NCI-H146 (cell line): ENCODE measurements at places on chromosomes 2 and 18.
A peak's percentile ranks its signal among the peaks of the same experiment; 100 is the strongest.

DNA sequence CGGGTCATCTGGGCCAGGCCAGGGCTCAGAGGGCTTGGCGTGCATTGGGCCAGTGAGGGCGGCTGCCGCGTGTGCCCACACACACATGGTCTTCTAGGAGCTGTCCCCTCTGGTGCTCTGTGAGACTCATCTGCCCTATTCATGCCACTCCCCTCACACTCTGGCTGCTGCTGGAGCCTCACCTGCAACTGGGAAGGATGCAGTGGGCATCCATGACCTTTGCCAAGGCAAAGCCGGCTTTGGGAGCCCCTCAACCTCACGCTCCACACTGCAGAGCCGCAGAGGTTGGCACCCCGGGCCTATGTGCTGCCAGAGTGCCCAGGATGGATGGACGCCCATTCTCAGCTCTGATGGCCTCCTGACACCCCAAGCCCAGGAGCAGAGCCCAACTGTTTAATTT is 330.2 kb upstream of the SALL3 start:
- no peak for DNase-seq

DNA sequence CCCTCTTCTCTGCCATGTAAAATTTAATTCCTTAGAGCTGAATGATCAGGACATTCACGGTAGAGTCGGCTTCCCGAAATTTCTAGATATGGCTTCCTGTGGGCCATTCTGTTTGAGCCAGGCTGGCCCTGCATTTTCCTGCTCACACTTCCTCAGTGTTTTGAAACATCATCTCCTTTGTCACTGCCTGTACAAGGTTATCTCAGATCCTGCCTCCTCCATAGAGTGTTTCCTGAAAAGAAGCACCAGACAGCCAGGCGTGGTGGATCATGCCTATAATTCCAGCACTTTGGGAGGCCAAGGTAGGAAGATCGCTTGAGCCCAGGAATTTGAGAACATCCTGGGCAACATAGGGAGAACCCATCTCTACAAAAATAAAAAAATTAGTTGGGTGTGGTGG is 43.6 kb downstream of the GRHL1 start:
- no peak for DNase-seq

DNA sequence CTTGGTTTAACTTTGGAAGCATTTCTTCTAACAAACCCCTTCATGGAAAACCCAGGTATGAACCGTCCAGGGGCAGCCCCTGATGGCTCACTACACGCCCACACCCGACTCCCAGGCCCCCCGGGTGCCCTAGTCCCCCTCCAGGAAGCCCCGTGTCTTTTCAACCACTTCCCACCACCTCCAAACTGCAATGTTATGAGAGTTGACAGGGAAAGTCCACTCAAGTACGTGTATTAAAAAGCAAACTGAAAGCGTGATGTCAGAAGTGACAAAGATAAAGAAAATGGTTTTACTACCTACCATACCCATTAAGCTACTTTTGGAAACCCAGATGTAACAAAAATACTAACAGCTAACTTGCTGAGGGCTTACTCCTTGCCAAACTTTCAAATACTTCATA is 51.5 kb downstream of the L3MBTL4 start:
- DNase-seq: no peak

- no peak for DNase-seq
Observed at GRCh38 chr18:5709476-5710095, 165.8 kb upstream of the EPB41L3 start.

DNA sequence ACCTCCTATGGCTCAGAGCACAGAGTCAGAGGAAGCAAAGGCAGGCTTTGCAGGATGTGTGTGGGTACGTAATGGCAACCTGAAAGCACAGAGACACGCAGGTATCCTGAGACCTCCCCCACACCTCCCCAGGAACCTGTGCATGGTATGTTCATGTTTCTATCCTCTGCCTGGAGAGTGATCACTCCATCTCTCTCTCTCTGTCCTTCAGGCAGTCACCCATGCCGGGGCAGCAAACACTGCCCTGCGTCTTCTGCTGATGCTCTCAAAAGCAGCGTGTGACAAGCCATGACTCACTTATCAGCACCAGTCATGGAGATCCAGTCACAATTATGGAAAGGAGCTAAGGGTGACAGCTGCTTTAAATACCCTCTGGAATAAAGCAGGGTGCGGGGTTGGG is 52.7 kb downstream of the PDCL3 start:
- DNase-seq: no peak

DNA sequence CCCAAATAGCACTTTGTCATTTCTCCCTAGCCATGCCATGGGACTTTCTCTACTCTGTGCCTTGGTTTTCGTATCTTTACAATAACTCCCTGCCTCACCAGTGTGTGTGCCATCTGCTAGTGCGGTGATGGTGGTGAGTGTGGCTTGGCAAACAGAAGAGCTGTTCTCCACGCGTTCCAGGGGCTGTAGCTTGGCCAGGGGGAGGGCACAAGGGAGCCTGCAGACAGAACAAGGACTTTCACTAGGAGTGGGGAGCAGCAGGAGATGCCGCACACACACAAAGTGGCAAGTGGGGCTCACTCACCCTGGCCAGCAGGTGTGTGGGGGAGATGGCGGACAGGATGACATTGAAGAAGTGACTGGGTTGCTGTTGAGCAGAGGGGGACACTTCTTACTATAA is 196.9 kb downstream of the HAUS1 start:
- DNase-seq: peak; percentile 64

DNA sequence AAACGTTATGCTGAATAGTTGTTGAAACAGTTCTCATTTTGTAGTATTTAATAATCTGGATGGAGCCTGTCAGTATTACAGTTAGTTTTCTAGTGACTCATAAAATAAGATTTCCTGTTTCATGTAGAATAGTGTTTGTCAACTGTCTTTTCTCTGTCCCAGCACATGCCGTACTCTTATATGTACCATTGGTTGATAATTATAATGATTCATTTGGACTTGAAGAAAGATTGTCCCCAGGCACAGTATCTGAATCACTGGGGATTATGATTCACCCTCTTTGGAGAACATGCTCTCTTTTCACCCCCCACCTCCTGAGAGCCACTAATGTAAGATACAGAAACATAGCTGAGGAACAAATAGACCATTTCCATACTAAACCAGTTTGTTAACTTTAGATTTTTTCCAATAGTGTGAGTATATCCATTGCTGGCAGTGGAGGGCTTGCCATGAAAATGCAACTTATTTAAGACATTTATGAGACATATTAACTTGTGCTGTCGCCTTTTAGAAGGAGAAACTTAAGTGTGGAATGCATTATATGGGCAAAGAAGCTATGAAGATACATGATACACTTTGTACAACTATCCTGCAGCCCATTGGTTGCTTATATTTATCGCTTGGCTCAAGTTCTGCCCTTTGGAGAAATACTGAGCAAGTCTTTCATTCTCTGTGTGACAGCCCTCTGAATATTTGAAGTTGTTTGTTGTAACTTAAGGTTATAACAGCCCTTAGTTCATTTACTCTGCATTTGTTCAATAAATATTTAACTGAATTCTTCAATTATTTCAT is 12.4 kb downstream of the COPS8 start:
- no peak for DNase-seq

- no peak for DNase-seq
Observed at GRCh38 chr2:215973954-215974699, 39.2 kb downstream of the MREG start.

DNA sequence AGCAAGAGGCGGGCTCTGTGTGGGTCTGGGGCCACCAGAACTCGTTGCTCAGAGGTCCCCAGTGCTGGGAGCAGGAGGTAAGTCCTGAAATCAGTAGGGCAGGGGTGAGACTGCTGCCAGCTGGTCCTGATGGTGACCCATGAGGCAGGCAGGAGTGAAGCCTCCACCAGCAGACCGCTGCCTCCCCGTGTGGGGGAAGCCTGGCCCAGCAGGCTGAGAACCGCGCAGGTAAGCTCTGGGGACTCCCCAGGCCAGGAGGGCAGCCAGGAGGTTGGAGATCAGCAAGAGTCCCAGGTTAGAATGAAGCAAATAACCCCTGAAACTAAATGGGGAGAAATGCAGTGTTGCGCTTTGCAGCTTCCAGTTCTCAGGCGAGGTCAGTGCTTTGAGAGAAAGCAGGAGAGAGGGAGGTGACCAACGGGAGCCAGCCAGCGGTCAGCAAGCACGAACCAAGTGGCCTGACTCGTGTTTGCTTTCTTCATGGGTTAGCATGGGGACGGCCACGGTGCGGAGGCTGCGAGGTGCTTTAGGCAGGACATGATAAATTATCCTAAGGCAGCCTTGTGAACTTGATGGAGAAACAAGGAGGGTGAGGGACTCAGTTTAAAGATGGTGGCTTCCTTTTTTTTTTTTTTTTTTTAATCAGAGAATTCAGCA is 26.2 kb downstream of the INHBB start:
- no peak for DNase-seq

DNA sequence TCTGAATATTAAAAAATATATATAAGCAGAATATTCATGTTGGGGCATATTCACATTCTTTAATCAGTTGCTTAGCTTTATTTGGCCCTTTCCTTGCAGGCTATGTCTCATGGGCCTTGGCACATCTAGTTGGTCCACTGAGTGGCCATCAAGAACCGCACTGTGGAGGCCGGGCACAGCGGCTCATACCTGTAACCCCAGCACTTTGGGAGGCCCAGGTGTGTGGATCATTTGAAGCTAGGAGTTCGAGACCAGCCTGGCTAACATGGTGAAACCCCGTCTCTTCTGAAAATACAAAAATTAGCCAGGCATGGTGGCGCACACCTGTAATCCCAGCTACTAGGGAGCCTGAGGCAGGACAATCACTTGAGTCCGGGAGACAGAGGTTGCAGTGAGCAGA is 127.6 kb upstream of the TANK start:
- no peak for DNase-seq
